Cardiac muscle cell (in vitro differentiated cells and primary cell): ENCODE measurements at places on chromosomes 6 and 20. TPM values are rescaled to one million over a fixed set of nuclear protein-coding genes. Genes with fewer than 3 reads are reported as not detected.

DNA sequence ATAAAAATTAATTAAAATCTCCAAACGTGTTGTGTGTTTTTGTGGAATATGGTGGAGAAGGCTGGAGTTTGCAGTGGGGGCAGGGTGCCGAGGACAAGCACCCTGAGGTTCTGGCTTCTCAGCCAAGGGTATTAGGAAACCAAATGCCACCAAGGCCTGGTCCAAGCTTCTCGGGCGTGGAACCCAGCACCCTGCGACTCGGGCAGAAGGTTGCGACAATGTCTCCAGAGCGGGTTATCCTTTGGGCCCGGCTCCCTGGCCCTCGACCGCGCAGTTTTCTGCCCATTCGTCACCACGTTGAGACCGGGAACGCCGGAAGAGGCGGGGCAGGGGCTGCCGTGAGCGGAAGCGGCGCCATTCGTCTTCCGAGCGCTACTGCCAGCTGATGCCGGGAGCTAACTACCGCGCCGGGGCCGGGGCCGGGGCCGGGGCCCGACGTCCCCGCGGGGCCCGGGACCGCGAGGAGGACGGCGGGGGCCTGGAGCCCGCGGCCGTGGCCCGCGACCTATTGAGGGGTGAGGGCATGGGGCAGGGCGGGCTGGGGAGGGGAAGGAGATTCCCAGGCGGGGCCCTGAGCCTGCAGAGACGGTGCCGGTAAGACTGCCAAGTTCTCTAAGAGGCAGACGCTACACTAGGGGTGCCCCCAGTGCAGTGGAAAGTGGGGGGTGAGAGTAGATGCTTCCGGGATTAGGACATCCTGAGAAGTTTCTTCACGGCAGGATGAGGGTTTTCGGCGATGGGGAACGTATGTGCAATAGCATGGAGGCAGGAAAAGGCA lies at the start of gene RRP36:
Gene RRP36 (plus strand): TSS at position 354 of the 778 bp plus-strand sequence. CDS start 32 bp downstream, at position 386.
- DNase-seq, result peak; percentile 86

- DNase-seq, result peak; percentile 61
Observed at GRCh38 chr6:43070028-43070632, 6.0 kb upstream of the PTK7 start.

DNA sequence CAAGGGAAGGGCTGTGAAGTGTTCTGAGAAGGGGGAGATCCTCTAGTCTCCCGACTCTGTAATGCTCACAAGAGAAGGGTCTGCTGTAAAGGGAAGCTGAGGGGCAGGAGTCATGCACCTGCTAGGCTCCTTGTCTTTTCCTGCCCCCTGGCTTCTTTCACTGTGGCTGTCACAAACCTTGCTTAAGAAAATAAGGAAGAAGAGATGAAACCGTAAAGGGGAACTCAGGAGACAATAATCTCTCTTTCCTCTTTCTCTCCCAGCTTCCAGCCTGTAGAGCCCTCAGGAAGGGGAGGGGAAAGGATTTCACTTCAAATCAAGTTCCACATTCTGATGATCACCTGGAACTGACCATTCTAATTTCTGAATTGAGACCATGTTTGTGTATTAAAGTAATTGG lies 26.3 kb downstream of the SLC13A3 start:
- no peak for DNase-seq

- DNase-seq, result no peak
Observed at GRCh38 chr6:136989571-136990241, 55.1 kb downstream of the IL20RA start.

DNA sequence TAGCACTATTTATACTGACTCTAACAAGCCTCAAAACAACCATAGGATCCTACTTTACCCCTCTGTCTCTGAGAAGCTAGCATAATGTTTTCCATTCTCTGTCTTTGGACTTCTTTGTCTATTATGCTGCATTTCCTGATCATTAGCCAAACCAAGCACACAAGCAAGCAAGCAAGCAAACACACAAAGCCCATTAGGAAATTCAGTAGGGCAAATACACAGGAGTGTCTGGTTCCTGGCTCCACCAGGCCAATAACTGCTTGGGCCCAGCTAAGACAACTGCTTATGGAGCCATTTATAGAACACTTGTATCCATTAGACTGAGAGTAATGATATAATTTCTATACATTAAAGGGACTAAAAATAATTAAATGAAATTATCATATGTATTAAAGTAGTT lies 952.9 kb upstream of the EPHA7 start:
- DNase-seq, result no peak

GRCh38 chr6:16392010-16392409 lies 153.6 kb downstream of the GMPR start:
- peak; percentile 26 for DNase-seq

GRCh38 chr6:43434001-43434840 lies 6.9 kb downstream of the ABCC10 start:
- no peak for DNase-seq

GRCh38 chr6:112241820-112242429 lies 12.4 kb downstream of the LAMA4 start:
- no peak for DNase-seq

- peak; percentile 65 for DNase-seq
Observed at GRCh38 chr20:23937303-23938117, 51.1 kb downstream of the GGTLC1 start.

- peak; percentile 96 for DNase-seq
Observed at GRCh38 chr6:166624275-166624674, 2.8 kb downstream of the RPS6KA2 start.

DNA sequence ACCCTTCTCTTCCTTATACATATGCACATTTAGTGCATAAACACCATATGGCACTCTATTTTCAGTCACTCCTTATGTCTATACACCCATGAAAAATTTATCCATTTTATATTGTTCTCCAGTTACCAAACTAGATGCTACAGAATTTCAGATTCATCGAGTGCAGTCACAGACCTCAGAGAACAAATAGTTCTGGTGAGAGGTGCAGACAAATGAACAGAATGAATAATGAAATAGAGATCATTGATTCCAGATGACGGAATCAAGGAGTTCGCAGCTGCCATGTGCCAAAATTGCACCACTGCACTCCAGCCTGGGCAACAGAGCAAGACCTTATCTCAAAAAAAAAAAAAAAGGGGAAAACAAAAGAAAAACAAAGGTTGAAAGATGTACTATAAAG lies 214.8 kb upstream of the CEP162 start:
- DNase-seq, result peak; percentile 55

- no peak for DNase-seq
Observed at GRCh38 chr6:44732243-44732642, 344.7 kb downstream of the CDC5L start.

DNA sequence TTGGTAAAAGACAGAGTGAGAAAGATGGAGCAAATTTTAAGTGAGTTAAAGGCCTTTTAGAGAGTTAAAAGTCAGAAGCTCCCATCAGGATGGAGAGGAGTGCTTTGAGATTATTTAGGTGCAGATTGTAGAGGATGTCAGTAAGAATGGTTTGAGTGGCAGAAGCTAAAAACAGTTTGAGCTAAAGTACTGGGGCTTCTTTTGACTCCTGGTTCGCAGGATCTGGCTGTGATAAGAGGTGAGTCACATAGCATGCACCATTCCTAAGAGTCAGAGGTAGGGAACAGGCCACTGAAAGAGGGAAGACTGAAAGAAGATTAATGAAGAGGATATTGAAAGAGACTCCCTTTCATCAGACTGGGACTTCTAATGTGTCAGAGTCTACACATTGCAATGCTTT lies 1047.9 kb upstream of the MAP3K7 start:
- DNase-seq, result no peak

DNA sequence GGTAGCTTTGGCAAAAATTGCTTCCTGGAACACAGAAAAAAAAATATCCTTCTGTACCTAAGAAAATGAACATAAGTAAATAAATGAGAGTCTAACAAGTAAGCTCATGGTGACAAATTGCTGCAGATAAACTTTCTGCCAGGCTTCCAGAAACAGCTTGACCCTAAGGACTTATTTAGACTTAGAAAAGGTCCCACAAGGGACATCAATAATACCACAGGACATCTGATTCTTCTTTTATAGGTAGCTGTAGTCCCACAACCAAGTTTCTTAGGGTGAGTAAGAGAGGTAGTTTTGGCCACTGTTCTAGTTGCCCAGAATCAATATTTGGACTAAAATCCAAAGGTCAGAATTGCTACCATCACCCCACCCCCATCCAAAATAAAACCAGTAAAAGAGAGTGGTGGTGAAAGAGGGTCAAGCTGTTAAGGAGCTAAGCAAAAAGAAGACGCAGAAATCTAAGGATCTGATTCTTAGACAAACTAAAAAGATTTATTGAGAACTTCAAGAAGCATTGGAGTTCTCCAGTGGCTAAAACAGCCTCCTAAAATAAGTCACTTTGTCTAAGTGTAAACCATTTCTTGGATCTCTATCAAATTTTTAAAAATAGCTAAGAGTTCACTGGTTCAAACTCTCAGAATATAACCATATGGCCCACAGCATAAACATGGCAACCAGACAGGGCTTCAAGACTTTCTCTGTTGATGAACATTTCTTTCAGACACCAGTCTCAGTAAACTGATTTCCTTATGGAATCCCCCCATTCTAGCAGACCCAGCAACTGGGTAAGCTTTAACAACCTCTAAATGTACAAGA lies 180.6 kb downstream of the PTPRK start:
- DNase-seq, result peak; percentile 5

DNA sequence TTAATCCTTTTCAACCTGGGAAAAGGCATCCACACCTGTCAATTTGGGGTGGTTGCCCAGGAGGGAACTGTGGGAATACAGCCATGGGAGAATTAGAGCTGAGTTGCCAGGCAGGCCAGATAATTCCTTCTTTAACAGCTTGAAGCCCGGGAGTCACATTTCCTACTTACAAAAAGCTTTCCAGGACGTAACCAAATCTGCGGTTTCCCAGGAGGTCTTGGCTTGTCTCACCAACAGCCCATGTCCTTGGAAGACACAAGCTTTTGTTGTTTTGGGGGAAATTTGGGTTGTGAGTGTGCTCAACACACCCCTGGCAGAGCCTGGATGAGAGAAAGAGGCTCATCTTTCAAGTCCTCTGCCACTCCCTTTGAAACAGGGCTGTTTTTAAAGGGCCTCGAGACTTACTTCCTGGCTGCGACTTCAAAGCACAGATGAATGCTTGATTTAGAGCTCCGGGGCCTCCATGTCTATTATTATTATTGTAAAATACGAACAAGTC lies 465.9 kb upstream of the BTBD3 start:
- peak; percentile 62 for DNase-seq

DNA sequence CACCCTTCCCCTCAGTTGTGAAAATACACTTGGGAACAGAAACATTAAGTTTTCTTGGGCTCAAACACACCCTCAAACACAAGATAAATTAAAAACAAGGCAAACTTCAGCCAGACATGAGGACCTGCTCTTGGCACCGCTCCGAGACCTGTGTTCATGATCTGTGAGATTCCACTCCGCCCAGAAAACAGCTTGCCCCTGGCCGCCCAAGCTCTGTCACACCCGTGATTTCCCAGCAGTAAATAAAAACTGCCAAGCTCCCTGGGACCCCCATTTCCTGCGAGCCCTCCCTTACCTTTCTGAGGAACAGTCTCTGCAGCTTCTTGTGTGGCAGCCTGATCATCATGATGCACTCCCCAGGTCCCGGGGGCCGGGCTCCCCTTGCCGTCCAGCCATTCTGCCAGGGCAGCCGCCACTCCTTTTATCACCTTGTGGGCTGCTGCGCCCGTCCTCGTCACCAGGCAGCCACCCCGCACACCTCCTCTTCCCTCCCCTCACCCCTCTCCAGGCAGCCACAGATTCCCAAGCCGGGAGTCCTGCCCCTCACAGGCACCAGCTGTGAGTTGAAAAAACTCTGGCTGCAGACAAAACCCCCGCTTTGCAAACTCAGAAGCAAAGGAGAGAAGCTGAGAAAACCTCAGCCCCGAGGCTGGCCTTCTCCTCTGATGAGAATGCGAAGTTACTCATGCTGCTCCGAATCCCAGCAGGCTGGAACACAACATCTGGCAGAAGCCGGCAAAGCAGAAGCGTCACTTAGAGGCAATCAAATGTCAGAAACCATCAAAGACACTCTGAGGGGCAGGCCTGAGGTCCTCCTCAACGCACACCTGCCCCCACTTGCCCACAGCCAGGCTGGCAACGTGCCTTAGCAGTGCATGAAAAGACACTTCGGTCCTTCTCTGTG lies 130.4 kb upstream of the RPS6KA2 start:
- peak; percentile 41 for DNase-seq

DNA sequence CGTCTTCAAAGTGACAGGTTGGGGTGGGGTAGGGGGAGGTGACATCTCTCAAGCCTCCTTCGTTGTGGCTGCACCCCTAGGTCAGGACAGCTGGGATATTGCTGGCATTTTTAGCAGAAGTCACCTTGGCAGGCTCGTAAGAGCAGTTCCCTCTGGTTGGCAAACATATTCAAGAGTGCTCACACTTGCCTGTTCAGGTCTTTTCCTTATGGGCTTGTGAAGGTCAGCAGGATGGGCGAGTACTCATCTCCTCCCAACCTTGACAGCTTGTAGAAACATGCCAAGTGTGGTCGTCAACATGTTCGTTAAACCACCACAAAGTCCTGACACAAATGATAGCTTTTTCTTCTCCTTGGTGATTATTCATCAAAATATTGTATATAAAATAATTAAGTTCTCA lies 113.6 kb downstream of the HDGFL1 start:
- no peak for DNase-seq

DNA sequence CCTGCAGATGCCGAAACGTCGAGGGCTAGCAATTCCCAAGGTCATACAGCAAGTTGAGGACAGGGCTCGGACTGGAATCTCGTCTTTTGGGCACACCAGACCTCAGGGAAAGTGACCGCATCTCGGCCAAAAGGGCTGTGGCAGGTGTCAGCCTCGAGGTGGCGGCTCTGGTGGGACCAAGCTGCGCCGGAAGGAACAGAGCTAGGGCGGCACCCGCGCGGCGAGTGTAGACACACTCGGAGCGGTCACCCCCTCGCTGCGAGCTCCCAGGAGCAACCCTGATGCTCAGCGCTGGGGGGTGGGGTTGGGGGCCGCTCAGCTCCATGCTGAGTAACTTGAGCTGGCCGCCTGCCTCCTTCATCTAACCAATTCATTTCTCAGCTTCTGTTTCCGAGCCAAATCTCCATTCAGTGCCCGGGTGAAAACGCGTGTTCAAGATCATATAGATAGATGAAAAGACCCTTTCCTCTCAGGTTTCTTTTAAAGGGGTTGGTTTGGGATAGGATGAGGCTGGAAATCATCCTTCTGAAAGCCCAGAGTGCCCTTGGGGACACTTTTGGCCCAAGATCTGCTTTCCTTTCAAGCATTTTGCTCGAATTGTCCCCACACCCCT lies 2.2 kb upstream of the TUBB2B start:
- DNase-seq, result no peak

GRCh38 chr20:40100261-40100660 lies 588.8 kb downstream of the MAFB start:
- no peak for DNase-seq

GRCh38 chr6:85068221-85068620 lies 303.8 kb upstream of the TBX18 start:
- DNase-seq, result no peak

Gene TOX2
- 0.32 and 0.84 TPM in 2 replicates for polyA plus RNA-seq

Gene TP53TG5
- polyA plus RNA-seq, result 3.5 and 3.8 TPM in 2 replicates

Gene OPN5
- not detected in 2 replicates for polyA plus RNA-seq

Gene SRMS
- not detected in 2 replicates for polyA plus RNA-seq

Gene ARHGAP18
- 0.25 and 1.3 TPM in 2 replicates for polyA plus RNA-seq

Gene SMIM29
- 14.7 and 17.7 TPM in 2 replicates for polyA plus RNA-seq

Gene MTHFD1L
- 32.8 and 37.9 TPM in 2 replicates for polyA plus RNA-seq

Gene PHACTR1
- polyA plus RNA-seq, result 11.2 and 20.4 TPM in 2 replicates

Gene SLC24A3
- 1.4 and 1.6 TPM in 2 replicates for polyA plus RNA-seq

Gene CDS2
- polyA plus RNA-seq, result 27.0 and 31.9 TPM in 2 replicates

Gene CCDC28A
- polyA plus RNA-seq, result 15.2 and 17.9 TPM in 2 replicates

Gene MC3R
- not detected in 2 replicates for polyA plus RNA-seq

Gene VGLL2
- polyA plus RNA-seq, result not detected in 2 replicates
